ENCODE measurements at places on chromosomes 3 and 15. TPM values are rescaled to one million over a fixed set of nuclear protein-coding genes. Genes with fewer than 3 reads are reported as not detected.

DNA sequence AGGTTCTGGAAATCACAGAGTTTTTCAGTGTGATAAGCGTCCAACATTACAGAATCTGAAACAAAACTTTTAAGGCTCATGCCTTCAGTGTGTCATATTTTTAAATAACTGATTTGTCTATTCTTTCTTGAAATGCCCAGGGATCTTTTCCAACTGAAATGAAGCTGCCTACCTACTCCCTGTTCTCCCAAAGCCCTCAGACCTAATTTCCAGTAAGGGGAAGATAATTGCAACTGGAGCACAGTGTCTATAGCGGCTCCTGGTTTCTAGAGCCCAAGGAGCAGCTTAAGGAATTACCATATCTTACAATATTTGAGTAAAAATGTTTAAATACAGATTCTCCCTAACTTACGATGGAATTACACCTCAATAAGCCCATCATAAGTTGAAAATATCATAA is 33.0 kb downstream of the LRRC2 start:
- no peak overlapping the region for H3K4me3 ChIP-seq
- peaks cover 2% of the 10 kb centered on the region for H3K27me3 ChIP-seq
- no peak for DNase-seq
- no peak overlapping the region for H3K27ac ChIP-seq
- H3K4me1 ChIP-seq, result peaks cover 4% of the 10 kb centered on the region
- H3K36me3 ChIP-seq, result no peaks in the 10 kb centered on the region

GRCh38 chr15:98799461-98800390 is 151.4 kb downstream of the IGF1R start:
- H3K4me1 ChIP-seq, result peaks cover 39% of the 10 kb centered on the region
- H3K36me3 ChIP-seq, result no peaks in the 10 kb centered on the region
- no peak overlapping the region for H3K4me3 ChIP-seq
- DNase-seq, result no peak
- H3K27me3 ChIP-seq, result no peaks in the 10 kb centered on the region
- peak overlapping the region; percentile 5 for H3K27ac ChIP-seq

GRCh38 chr15:64653757-64654156 is 121.6 kb downstream of the RBPMS2 start:
- no peak overlapping the region for H3K27ac ChIP-seq
- no peak overlapping the region for H3K4me3 ChIP-seq
- H3K27me3 ChIP-seq, result peaks cover 2% of the 10 kb centered on the region
- DNase-seq, result peak; percentile 25
- H3K4me1 ChIP-seq, result peaks cover 50% of the 10 kb centered on the region
- H3K36me3 ChIP-seq, result no peaks in the 10 kb centered on the region

The FBXW12 gene
- not detected for polyA plus RNA-seq

The ZIC1 gene
- polyA plus RNA-seq, result not detected

The ZNF385D gene
- polyA plus RNA-seq, result 0.42 TPM

GRCh38 chr3:55165278-55165677 is 237.4 kb upstream of the LRTM1 start:
- no peak for DNase-seq
- peaks cover 2% of the 10 kb centered on the region for H3K36me3 ChIP-seq
- no peak overlapping the region for H3K4me3 ChIP-seq
- no peak overlapping the region for H3K27ac ChIP-seq
- H3K27me3 ChIP-seq, result no peaks in the 10 kb centered on the region

GRCh38 chr3:69288161-69288895 is 97.6 kb downstream of the FRMD4B start:
- peak overlapping the region; percentile 76 for H3K4me3 ChIP-seq
- peak; percentile 10 for DNase-seq

GRCh38 chr15:98401029-98401428 is 247.3 kb upstream of the IGF1R start:
- peaks cover 2% of the 10 kb centered on the region for H3K27me3 ChIP-seq
- H3K36me3 ChIP-seq, result no peaks in the 10 kb centered on the region
- H3K4me3 ChIP-seq, result no peak overlapping the region
- no peak for DNase-seq

GRCh38 chr15:76803049-76803571 is 102.0 kb downstream of the SCAPER start:
- H3K4me3 ChIP-seq, result no peak overlapping the region
- peaks cover 16% of the 10 kb centered on the region for H3K36me3 ChIP-seq
- no peaks in the 10 kb centered on the region for H3K4me1 ChIP-seq

Data from immature natural killer cell (primary cell).